SHP77 treated with DMSO at 0.1 percent for 48 hours (cell line): ENCODE measurements at places on chromosomes 2 and 18.

GRCh38 chr18:25097569-25098056 lies 254.4 kb downstream of the ZNF521 start:
- DNase-seq = no peak

DNA sequence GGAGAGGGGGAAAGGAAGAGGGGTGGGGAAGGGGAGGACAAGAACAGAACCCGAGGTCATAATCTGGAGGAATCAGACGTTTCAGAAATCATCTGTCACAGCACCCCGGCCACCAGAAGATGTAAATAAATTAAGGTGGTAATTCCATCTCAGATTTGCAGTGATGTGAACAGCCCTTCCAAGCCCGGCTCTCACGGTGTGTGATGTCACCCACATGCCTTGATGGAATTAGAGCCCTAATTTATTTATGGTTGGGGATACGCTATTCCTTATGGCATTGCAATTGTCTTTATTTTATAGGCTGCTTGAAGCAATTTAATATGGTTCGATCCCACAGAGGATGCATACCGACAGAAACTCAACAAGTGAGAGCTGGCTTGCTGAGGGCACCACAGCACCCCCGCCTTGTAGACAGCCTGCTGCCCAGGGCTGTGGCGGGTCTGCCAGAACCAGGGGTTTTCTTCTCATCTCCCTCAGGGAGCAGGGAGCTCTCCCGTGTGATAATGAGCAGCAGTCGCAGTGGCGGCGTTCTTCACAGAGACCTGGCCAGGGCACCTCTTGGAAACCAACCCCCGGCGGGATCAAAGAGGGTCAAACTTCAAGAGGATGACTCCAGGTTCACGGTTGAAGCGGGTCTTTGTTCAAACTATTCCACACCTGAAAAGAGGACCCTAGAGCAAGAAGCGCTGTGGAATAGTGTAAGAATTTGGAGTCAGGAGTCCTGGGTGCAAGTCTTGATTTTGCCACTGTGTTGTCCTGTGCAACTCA lies 40.5 kb upstream of the SIX2 start:
- no peak for DNase-seq

DNA sequence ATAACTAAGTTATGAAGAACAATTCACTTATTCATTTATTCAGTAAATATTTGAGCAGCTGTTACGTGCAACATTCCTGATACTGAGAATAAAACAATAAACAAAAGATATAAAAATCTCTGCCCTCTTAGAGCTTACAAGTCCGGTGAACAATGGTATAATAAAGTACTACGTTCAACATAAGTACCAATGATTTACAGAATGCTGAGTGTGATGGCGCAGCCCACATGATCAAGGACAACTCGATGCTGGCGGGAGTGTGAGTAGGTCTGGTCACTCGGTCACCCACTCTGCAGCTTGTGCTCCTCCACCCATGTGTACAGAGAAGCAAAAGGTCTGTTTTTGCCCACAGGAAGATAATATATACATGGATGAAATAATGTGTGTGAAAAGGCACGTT lies 254.3 kb downstream of the BCL11A start:
- no peak for DNase-seq

GRCh38 chr18:59502274-59503175 lies 143.5 kb upstream of the LMAN1 start:
- no peak for DNase-seq

GRCh38 chr18:37343542-37343851 lies 222.1 kb downstream of the CELF4 start:
- DNase-seq = no peak
